ENCODE measurements at places on chromosomes 16 and 17.

GRCh38 chr16:28264656-28265055 is 27.7 kb upstream of the SBK1 start:
- DNase-seq: no peak

DNA sequence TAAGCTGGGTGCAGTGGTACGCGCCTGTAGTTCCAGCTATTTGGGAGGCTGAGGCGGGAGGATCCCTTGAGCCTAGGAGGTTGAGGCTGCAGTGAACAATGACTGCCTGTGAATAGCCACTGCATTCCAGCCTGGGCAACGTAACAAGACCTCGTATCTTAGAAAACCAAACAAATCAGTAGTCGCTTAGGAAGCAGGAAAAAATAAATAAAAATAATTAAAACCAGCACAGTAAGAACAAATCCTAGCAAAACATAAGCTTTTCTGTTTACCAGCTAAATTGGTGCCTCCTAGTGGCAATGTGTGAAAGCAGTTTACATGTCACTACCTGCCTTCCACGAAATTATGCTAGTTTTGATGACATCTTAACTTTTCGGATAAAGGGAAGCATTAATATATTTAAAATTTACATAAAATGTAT is 1.3 kb downstream of the ARMC5 start:
- DNase-seq: peak; percentile 76

- DNase-seq: peak; percentile 77
Observed at GRCh38 chr16:48537909-48538745, 71.9 kb downstream of the N4BP1 start.

DNA sequence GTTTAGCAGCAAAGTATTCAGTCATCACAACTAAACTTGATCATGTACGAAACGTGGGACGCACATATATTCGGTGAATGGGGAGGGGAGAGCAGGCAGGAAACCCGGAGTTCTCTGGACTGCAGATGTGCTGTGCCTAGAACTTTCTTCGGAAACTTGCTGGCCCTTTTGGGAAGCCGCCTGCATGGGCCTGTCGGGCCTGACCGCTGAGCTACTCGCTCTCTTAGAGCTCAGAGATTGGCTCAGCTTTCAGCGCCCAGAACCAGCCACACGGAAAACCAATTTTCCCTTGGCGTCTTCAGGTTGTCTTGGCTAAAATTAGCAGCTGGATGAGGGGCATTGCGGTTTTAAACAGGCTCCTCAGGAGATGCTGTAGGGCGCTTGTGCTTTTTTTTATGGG is 38.1 kb downstream of the ZDHHC7 start:
- no peak for DNase-seq

DNA sequence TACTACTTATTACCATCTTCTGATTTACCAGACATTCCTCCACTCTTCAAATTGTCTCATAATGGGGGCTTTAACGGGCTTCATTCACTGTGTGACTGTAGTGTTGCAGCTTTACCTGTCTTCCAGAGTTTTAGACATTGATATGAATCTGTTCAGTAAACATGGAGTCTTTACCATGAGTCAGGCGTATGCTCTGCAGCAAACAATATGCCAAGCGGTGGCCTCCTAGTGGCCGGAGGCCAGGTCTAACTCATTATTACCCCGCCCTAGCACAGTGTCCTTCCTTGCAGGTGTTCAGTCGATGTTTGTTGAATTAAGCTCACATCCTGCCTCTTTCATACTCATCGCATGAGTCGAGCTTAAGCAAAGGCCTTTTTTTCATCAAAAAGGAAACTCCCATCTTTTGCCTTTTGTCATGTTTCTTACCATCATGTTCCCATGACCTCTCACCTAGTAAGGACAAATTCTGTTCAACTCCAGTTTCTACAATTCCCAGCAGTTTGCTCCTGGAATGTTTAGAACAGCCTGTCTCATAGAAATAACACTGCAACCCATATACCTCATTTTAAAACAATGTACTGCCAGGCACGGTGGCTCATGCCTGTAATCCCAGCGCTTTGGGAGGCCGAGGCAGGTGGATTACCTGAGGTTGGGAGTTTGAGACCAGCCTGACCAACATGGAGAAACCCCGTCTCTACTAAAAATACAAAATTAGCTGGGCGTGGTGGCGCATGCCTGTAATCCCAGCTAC is 39.4 kb downstream of the TUBD1 start:
- peak; percentile 80 for DNase-seq

DNA sequence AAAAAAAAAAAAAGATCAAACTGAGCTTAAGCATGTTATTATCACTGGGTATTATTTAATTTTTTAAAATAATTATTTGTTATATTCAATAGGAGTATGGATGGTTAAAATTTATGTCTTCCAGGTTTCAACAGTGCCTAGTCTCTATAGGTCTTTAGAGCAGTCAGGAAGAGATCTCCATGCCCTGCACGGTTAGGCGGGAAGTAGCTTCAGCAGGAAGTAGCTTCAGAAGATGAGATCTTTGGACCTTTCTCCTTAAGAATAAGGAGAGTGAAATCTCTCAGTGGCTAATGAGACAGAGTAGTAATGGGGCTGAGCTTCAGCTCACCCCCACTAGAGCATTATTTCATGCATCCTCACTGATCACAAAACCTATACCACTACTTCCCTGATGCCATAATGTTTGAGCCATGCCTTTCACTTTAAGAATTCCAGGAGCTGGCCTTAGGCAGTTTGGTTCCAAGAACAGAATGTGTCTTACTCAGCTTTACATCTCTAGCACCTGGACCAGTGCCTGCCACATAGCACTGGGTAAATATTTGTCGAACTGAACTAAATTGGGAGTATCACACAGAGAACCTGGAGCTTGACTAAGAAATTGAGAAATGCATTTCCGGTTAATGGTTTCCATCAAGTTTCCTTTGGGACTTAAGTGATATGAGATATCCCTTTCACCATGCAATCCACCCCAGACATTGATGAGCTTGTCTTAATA is 43.5 kb downstream of the SCPEP1 start:
- no peak for DNase-seq

DNA sequence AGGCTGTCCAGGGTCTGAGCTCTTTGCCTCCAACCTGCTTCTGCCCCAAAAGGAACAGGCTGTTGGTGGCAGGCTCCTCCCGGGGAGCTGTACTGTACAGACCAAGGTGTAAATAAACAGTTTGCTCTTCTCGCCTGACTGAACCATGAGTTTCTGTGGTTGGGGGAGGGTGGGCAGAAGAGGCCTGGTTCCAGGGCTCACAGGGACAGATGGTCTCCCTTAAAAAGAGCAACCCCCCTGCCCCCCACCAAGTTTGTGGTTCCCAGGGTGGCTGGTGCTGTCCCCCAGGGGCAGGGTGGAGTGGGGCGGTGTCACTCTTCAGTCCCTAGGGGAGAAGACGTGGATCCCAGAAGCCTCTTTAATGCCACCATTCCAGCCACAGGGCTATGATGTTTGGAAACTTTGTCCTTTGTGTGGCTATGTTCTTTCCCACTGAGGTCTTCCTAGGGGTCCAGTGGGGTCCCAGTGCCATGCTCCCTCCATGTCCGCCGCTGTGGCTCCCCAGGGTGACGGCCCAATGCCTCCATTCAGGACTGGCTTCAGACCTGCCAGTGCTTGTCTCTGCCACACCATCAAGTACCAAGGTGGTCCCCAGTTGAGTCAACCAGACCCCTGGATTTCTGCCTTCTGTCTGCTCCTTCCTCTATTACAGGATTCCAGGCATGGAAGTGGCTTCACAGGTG is 146.7 kb downstream of the RAB11FIP4 start:
- DNase-seq: peak; percentile 86

- no peak for DNase-seq
Observed at GRCh38 chr17:7560172-7561027, 1.3 kb upstream of the SENP3 start.

- no peak for DNase-seq
Observed at GRCh38 chr17:32125848-32126153, 16.5 kb upstream of the RHOT1 start.

DNA sequence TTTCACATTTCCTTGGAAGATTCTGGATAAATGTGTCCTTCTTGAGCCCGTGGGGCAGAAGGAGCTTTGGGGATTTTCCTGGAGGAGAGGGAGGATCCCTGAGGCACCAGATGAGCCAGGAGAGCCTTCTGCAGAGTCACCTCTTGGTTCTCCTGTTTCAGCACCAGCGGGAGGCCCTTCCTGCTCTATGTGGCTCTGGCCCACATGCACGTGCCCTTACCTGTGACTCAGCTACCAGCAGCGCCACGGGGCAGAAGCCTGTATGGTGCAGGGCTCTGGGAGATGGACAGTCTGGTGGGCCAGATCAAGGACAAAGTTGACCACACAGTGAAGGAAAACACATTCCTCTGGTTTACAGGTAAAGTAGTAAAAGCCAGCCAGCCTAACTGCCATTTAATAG is 77.1 kb downstream of the ARSG start:
- no peak for DNase-seq

GRCh38 chr17:42171831-42172230 is 9.1 kb downstream of the KCNH4 start:
- DNase-seq: no peak

- DNase-seq: no peak
Observed at GRCh38 chr16:63312346-63312745, 1276.1 kb upstream of the CDH8 start.

DNA sequence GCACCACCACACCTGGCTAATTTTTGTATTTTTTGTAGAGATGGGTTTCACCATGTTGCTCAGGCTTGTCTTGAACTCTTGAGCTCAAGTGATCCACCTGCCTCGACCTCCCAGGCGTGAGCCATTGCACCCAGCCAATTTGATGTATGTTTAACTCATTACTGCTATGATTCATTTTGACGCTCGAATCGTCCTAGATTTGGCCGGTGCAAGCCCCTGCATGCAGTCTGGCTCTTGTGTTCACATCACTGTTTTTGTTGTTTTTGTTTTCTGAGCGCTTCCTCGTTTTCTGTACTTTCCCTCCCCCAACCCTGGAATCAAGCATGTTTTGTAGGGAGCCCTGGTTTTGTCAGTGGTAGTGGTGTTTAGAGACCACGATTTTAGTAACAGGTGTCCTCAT is 7.8 kb upstream of the DUS1L start:
- no peak for DNase-seq

DNA sequence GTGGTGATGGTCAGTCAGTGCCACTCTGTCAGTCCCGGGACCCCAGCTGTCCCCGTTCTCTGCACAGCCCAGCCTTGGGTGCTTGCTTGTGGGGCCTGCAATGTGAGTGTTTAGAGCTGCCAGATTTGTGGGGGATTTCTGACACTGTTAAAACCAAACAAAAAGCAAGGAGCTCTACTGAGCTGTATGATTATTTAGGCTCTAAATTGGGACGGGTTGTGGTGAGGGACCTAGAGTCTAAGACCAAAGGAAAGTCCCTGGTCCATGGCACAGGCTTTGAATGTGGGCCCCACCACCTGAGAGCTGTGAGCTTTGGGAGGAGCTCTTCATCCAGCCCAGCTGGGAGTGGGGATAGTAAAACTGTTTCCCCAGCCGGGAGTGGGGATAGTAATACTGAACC is 63.3 kb downstream of the KSR1 start:
- no peak for DNase-seq

- DNase-seq: no peak
Observed at GRCh38 chr17:1621273-1621954, 7.2 kb downstream of the SLC43A2 start.

DNA sequence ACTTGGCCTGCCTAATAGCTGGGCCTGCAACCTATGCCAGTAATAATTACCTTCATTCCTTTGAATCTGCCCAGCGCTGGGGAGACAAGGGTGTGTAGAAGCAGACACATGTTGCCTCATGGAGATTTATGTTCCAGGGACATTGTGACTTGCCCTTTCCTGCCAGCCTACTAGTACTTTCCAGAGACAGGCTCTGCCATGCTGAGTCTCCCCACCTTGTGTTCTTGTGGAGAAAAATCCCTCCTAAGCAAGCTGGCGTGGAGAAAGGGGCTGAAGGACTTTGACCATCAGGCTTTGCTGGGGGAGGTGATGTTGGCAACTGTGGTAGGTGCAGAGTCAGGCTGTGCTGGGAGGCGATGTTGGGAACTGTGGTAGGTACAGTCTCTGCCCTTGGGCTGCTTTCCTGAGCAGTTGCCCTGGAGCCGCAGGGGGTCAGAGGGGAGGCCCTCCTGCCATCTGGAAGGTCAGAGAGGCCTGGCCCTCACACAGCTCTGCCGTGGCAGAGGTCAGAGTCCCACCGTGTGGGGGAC is 4.0 kb downstream of the KSR1 start:
- DNase-seq: no peak

- DNase-seq: no peak
Observed at GRCh38 chr17:59389066-59389465, 57.6 kb downstream of the YPEL2 start.

DNA sequence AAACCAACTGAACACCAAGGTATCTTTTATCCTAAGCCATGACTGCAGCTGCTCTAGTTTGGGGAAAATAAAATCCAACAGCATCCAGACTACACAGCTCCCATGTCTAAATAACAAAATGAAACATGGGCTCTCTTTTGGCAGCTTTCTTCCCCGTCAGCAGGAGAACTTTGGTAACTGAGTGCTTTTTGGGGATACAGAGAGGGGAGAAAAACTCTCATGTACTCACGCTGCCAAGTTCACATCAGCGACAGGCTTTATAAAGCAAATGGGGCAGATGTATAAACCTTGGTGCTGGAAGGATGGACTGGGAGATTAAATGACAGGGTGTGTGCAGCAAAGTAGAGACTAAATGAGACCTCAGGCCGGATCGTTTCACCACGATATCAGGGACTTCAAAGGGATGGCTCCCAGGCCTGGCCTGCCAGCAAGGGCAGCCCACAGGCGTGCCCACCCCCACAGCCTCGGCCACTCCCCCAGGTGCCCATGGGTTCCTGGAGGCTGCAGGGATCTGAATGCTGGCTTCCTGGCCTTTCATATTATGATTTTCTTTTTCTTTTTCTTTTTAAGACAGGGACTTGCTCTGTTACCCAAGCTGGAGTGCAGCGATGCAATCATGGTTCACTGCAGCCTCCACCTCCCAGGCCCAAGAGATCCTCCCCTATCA is 174.6 kb downstream of the ZNF423 start:
- DNase-seq: no peak

- no peak for DNase-seq
Observed at GRCh38 chr16:70534971-70535370, 11.4 kb downstream of the SF3B3 start.

- DNase-seq: no peak
Observed at GRCh38 chr17:62797959-62798358, 10.2 kb downstream of the MARCHF10 start.

DNA sequence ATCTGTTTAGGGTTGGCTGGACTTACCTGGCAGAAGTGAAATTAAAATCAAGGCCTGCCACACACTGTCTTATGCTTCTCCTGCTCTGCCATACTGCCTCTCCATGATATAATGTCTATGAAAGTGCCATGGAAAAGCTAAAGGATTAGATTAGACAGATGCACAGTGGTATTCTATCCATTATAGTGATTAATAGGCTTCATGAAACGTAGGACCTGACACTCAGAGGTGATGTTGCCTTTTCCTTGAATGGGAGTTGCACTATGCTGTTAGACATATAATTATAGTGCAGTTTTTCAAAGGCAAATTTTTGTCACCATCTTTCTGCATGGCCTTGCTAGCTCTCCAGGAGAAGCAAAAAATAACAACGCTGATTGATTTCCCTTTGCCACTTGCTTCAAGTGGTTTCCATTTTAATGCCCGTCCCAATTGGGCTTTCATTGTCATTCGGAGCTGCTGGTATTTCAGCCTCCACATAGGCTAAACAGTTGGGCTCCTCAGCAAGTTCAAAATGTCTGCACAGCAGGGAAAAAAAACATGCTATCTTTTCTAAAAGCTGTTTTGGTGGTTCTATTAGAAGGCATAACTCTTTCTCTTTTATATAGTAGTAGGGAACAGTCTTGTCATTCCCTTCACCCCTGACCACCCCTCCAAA is 502.8 kb upstream of the GOT2 start:
- no peak for DNase-seq

GRCh38 chr17:77831474-77832179 is 126.9 kb upstream of the TNRC6C start:
- peak; percentile 46 for DNase-seq
